ENCODE measurements at places on chromosomes 2 and 18.

DNA sequence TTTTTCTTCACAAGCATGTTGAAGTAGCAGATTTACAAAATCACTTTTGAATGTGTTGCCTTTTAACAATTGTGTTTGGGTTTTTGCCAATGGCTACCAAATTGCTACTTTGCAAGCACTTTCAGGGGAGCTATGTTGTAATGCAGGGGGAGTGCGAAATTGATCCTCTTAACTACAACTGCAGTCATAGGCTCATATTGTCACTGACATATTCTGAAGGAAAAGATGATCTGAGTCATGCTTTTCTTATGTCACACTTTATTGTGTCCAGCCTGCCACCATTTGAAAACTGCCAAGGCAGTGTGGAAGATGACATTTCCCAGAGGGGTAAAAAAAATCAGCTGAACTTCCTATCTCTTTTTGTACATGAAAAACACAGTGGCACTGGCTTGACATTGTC, 74.9 kb downstream of the GPD2 start:
- no peaks in the 10 kb centered on the region for H3K4me1 ChIP-seq
- no peak overlapping the region for H3K4me3 ChIP-seq
- H3K36me3 ChIP-seq = peaks cover 19% of the 10 kb centered on the region
- DNase-seq = no peak
- no peak overlapping the region for H3K27ac ChIP-seq

DNA sequence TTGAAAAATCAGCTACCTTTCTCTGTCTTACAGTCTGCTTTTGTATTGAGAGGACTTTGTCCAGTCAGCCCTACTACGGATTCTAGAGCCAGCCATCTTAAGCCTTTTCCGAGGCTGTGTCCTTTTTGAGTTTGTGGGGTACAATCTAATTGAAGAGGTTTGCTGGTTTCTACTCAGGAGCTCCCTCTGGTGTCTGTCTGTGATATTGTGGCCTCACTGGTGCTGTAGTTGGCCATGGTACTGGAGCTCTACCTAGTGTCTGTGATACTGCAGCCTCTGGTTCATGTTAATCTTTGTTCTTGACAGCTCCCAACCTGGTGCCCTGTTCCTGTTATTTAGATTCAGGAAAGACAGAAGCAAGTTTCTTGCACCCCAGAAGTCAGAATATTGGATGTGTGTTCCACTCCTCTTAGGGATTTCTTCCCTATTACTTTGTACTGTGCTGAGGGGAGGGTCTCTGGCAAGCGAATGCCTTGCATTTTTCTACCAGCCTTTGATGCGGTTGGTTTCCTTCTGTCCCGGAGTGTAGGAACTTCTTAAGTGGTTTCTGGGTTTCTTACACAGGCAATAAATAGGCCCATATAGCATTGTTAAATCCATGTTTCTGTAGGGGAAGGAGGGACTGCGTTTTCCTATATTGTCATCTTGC, 78.5 kb downstream of the ACSL3 start:
- H3K4me3 ChIP-seq = no peak overlapping the region
- H3K4me1 ChIP-seq = no peaks in the 10 kb centered on the region
- DNase-seq = no peak
- H3K36me3 ChIP-seq = peaks cover 45% of the 10 kb centered on the region
- no peaks in the 10 kb centered on the region for H3K27me3 ChIP-seq

- no peak overlapping the region for H3K27ac ChIP-seq
- H3K4me3 ChIP-seq = no peak overlapping the region
- no peaks in the 10 kb centered on the region for H3K27me3 ChIP-seq
- no peaks in the 10 kb centered on the region for H3K4me1 ChIP-seq
- no peak for DNase-seq
Observed at GRCh38 chr2:2648094-2648493, 317.0 kb upstream of the MYT1L start.

DNA sequence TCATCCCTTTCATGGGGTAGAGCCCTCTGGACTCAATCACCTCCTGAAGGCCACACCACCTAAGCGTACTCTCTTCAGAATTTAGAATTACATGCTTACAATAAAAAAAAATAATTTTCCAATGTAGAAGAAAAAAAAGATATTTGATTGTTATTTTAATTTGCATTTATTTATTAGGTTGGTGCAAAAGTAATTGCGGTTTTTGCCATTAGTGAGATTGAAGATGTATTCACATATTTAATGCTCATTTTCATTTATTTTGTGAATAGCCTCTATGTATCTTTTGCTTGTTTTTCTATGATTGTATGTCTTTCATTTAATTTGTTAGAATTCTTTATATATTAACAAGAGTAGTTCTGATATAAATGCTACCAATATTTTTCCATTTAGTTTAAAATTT, 220.5 kb downstream of the RND3 start:
- H3K4me3 ChIP-seq = no peak overlapping the region
- H3K27ac ChIP-seq = no peak overlapping the region
- DNase-seq = no peak
- no peaks in the 10 kb centered on the region for H3K36me3 ChIP-seq
- H3K4me1 ChIP-seq = peaks cover 6% of the 10 kb centered on the region

- no peak overlapping the region for H3K27ac ChIP-seq
- no peaks in the 10 kb centered on the region for H3K4me1 ChIP-seq
- no peak overlapping the region for H3K4me3 ChIP-seq
- DNase-seq = no peak
- no peaks in the 10 kb centered on the region for H3K36me3 ChIP-seq
Observed at GRCh38 chr2:233706720-233707119, 6.0 kb upstream of the UGT1A5 start.

GRCh38 chr2:139872503-139872902, 1092.3 kb upstream of the NXPH2 start:
- H3K4me3 ChIP-seq = no peak overlapping the region
- no peak for DNase-seq
- no peaks in the 10 kb centered on the region for H3K36me3 ChIP-seq
- no peak overlapping the region for H3K27ac ChIP-seq
- H3K4me1 ChIP-seq = no peaks in the 10 kb centered on the region
- H3K27me3 ChIP-seq = no peaks in the 10 kb centered on the region

GRCh38 chr2:171334171-171334570, 99.6 kb downstream of the METTL8 start:
- no peaks in the 10 kb centered on the region for H3K36me3 ChIP-seq
- no peak overlapping the region for H3K27ac ChIP-seq
- DNase-seq = no peak
- H3K4me1 ChIP-seq = no peaks in the 10 kb centered on the region
- no peaks in the 10 kb centered on the region for H3K27me3 ChIP-seq

DNA sequence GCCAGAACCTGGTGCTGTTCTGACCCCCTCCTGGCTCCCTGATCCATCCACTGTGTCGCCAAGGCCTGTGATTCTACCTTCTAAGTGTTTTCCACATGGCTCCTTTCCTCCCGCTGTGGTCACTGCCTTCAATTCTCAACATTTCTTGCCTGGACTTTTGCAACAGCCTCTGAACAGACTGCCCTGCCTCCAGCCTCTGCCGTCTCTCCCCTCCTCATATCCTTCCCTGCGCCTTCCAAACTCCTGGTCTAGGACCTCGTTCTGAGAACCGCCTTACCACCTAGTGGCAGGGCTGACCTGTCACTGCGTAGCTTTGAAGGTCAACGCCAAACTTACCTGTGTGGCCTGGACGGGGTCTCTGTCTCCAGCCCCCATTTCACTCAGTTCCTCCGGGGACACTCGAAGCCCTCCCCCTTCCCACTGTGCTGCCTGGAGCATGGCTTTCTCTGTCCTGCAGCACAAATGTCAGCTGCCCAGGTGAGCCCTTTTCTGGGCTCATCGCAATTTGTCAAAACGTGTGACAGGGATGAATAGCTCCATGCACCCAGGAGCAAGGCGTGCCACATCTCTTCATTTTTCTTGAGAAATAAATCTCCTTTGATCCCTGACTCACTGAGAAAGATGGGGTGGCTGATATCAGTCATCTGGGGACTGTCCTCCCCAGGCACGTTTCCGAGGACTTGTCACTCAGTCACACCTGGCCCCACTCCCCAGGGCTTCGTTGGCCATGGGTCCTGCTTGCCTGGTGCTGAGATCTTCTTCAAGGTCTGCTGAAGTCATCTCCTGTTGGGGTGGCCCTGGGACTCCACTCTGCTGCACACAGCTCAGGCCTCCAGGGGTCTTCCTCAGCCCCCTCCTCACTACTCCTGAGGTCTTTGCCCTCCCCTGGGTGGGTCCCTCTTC, 46.7 kb downstream of the LDLRAD4 start:
- no peak for DNase-seq
- H3K36me3 ChIP-seq = no peaks in the 10 kb centered on the region
- H3K4me3 ChIP-seq = no peak overlapping the region
- H3K4me1 ChIP-seq = peaks cover 17% of the 10 kb centered on the region
- no peaks in the 10 kb centered on the region for H3K27me3 ChIP-seq
- peak overlapping the region; percentile 77 for H3K27ac ChIP-seq

- no peak overlapping the region for H3K27ac ChIP-seq
- no peaks in the 10 kb centered on the region for H3K4me1 ChIP-seq
- H3K27me3 ChIP-seq = no peaks in the 10 kb centered on the region
Observed at GRCh38 chr2:200614249-200614648, 28.4 kb downstream of the AOX1 start.

GRCh38 chr18:9182852-9183399, 46.3 kb downstream of the ANKRD12 start:
- no peak overlapping the region for H3K27ac ChIP-seq
- DNase-seq = no peak
- H3K27me3 ChIP-seq = no peaks in the 10 kb centered on the region
- no peak overlapping the region for H3K4me3 ChIP-seq

DNA sequence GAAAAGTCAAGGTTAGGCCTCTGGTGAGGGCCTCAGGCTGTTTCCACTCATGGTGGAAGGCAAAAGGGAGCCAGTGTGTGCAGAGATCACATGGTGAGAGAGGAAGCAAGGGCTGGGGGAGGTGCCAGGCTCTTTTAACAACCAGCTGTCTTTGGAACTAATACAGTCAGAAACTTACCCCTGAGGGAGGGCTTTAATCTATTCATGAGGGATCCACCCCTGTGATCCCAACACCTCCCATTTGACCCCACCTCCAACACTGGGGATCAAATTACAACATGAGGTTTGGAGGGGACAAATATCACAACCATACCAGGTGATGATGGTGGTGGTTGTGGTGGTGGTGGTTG, 10.9 kb downstream of the POLI start:
- H3K27me3 ChIP-seq = no peaks in the 10 kb centered on the region
- no peaks in the 10 kb centered on the region for H3K4me1 ChIP-seq
- peaks cover 61% of the 10 kb centered on the region for H3K36me3 ChIP-seq
- DNase-seq = no peak
- H3K4me3 ChIP-seq = no peak overlapping the region
- no peak overlapping the region for H3K27ac ChIP-seq

DNA sequence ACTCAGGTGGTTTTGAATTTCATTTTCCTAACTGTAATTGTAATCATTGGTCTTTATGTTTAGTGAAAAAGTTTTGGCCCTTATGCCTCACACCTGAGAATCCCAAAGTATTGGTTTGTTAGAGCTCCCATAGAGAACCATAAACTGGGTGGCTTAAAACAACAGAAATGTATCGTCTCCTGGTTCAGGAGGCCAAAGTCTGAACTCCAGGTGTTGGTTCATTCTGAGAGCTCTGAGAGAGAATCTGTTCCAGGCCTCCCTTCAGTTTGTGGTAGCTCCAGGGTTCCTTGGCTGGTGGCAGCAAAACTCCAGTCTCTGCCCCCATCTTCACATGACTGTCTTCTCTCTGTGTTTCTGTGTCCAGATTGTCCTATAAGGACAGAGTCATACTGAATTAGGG, 11.0 kb downstream of the IL37 start:
- no peak overlapping the region for H3K4me3 ChIP-seq
- no peaks in the 10 kb centered on the region for H3K4me1 ChIP-seq
- no peak for DNase-seq
- H3K27me3 ChIP-seq = no peaks in the 10 kb centered on the region
- H3K27ac ChIP-seq = no peak overlapping the region

DNA sequence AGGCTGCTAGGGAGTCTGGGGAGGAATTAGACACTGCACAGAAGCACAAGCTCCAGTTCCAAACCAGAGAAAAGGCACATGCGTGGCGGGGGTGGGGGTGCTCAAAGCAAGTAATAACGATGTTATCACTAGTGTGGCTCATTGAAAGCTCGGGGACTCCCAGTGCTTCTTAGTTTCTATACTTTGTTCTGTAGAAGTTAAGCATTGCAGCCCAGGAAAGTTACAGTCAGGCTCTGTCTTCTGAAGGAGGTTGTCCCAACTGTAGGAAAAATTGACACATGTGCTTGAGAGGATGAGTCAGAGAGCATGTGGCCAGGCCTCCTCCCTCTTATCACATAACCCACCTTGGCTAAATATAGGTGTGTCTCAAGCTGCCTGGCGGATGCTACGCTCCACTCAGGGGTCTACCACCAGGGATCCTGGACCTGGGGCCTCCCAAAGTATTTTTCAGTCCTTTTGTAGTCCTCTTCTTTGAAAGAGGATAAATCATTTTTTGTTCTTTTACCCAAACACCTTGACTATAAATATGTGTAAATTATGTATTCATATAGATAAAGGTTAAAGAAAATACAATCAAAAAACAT, 3.8 kb downstream of the GALNT5 start:
- H3K27me3 ChIP-seq = no peaks in the 10 kb centered on the region
- no peaks in the 10 kb centered on the region for H3K36me3 ChIP-seq
- H3K27ac ChIP-seq = no peak overlapping the region
- no peak for DNase-seq

DNA sequence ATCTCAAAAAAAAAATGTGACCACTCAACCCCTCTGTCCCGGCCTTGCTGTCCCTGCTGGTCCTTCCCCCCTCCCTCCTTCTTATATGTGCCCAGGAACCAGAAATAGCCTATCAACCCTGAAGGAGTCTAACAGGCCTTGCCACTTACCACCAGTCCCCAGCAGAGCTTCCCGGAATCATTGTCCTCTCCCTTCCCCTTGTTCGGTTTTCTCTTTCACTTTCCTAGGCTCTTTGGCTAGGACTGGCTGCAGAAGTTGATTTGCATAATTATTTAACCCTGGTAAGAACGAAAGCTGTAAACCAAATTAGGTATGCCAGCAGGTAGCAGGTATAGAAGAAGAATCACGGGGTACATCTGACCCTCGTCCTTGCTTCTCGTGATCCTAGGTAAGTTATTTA, 72.6 kb upstream of the ZNF532 start:
- no peak for DNase-seq
- H3K27me3 ChIP-seq = no peaks in the 10 kb centered on the region
- H3K4me3 ChIP-seq = no peak overlapping the region
- H3K27ac ChIP-seq = no peak overlapping the region
- H3K36me3 ChIP-seq = no peaks in the 10 kb centered on the region

GRCh38 chr18:34844072-34844471, 134.0 kb downstream of the DTNA start:
- DNase-seq = no peak
- H3K27ac ChIP-seq = no peak overlapping the region
- no peaks in the 10 kb centered on the region for H3K27me3 ChIP-seq
- peaks cover 16% of the 10 kb centered on the region for H3K36me3 ChIP-seq

GRCh38 chr2:225429717-225430116, 30.2 kb downstream of the NYAP2 start:
- no peak overlapping the region for H3K27ac ChIP-seq
- no peaks in the 10 kb centered on the region for H3K4me1 ChIP-seq

- no peak for DNase-seq
- no peak overlapping the region for H3K27ac ChIP-seq
- H3K4me1 ChIP-seq = no peaks in the 10 kb centered on the region
- peaks cover 15% of the 10 kb centered on the region for H3K27me3 ChIP-seq
Observed at GRCh38 chr2:15825276-15825980, 114.9 kb upstream of the MYCN start.

Data from tibial artery (tissue), 4 donors.